ENCODE measurements at places on chromosomes 2 and 18.

- DNase-seq: no peak
These were observed 1957.9 kb downstream of the SUCLG1 start for GRCh38 chr2:82501217-82501616.

GRCh38 chr2:68256093-68256450, 3.7 kb upstream of the PPP3R1 start:
- no peak for DNase-seq

DNA sequence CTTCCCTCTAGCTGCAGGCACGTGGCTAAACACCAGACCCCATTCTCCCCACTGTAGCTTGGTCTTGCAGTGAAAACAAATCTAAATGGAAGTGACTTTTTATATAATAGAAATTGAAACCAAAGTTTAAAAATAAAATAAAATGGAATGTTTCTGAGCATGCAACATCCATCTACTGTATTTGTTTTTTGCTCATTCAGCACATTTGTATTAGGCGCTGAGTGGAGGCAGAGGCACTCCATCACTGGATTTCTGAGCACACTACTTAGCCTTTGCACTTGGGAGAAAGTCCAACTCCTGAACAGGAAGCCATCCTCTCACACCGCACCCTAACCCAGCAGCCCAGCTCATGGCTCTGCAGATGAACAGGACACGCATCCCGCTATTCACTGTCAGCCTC, 37.8 kb upstream of the POU3F3 start:
- no peak for DNase-seq

DNA sequence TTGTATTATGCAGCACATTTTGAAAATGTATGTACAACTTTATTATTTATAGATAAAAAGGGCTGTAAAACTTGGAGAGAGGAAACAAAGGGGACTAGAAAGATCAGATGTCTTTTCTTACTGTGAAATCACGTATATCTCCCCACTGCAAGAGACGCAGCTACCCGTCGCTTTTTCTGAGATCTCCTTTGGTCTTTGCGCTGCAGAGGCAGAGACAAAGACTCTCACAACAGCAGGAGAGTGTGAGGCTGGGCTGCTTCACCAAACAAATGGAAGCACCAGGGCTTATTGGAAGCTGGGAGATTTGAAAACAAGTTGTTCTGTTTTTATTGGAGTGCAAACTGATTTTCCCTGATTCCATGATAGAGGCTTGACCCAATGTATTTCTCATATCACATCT, 129.0 kb upstream of the PARD3B start:
- DNase-seq: no peak

- DNase-seq: no peak
These were observed 9.1 kb downstream of the TNP1 start for GRCh38 chr2:216850665-216851322.

DNA sequence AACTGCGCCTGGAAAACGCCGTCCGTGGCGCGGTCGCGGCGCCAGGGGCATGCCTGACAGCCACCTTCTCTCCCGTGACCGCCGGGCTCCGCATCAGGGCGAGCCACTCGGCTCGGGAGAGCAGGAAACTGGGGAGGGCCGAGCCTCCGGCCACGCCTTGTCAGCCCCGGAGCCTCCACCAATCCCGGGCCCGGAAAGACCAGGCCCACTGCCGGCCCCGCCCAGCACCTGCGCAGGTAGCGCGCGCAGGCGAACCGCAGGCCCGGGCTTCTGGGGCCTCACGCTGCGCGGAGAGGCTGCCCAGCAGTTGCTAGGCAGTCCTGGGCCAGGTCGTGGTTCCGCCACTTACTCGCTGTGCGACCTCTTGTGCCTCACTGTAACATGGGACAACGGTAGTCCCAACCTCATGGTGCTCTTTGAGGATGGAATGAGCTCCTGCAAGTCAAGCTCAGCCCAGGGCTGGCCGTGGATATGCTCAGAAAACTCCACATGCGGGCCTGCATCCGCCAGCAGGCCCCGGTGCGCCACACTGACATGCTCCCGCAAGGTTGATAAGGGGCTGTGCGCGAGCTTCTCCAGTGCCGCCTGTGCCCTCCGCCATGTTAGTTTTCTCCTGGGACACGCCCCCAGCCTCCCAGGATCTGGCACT, 97.1 kb downstream of the INHBB start:
- no peak for DNase-seq

DNA sequence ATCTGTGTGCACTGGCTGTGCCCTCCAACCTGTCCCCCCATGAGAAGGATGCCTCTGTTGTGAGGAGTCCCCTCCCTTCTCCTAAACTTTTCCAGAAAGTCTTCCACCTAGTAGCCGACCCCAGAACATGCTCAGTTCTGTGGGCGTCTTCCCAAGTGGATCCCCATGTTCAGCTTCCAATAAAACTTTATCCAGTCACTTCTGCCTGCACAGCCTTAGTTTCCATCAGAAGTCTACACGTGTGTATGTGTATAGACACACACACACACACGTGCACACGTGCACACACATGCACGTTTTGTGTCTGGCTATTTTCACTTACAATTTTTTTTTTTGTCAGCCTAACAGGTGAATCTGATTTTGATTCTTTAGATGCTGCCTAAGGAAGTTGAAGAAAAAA, 115.1 kb downstream of the RTP5 start:
- DNase-seq: no peak

- peak; percentile 56 for DNase-seq
These were observed 111.4 kb downstream of the FTCDNL1 start for GRCh38 chr2:199739413-199740110.

DNA sequence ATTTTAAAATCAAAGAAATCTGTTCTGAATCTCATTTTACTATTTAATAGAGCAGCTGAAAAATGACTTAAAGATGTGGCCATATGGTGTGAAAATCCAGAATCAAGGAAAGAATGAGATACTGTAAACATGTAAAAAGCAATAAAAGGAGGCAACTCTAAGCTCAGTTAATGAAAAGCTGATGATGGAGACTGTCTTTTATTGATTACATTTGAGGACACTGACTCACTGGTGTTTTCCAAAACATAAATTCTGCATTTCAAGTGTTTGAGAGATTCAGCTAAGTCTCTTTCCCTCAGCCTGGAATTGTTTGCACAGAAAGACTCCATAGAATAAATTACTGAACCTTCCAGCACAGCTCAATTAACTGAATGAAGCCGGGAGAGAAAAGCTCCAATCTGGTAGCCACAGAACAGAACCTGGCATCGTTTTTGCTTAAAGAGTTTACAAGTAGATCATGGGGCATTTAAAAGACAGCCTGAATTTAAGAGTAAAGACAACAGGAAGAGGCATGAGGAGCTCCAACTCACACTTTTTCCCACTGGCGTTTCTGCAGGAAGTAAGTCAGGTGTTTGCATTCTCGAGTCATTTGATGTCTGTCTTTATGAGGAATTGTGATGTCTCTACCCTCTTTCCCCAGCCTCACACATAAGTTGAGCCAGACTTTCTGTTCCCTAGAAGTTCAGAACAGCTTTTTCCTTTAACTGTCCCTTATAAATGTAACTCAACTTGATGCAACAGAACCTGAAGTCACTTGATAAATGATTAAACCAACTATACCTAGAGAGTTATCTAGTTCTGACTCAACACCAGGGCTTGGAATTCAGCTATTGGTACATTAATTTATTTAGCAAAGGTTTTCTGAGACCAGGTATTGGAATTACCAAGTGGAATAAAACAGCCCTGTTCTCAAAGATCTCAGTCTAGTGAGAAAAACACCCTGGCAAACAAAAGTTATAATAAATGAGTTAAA, 53.3 kb downstream of the FTCDNL1 start:
- no peak for DNase-seq

- no peak for DNase-seq
These were observed 1319.3 kb upstream of the CDH2 start for GRCh38 chr18:29496152-29496680.

DNA sequence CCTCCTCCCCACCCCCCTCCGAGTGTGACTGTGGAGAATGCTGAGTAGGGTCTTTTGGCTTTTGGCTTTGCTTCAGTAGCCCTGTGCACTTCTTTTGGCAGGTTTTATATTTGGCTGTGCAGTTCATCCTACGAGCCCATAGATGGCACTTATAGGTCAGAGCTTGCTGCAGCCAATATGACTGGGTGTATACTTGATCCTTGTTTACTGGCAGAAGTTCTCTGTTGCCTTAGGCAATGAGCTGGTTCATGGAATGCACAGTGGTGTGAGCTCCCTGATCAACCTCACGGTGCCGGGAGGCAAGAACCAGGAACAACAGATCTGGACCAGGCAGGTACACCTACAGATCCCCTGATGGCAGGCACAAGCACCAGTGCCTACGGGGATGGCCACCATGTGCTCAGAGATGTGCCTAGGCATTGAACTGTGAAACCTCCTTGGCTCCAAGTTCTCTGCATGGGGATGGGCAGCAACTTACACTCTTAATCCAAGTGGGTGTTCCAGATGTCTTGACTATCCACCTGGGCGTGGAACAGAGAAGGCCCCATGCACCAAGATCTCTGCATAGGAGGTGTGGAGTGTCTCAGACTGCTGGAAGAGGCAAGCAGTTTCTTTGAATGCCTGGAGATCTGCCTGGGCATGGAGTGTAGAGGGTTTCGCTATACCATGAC, 190.4 kb downstream of the KIAA1328 start:
- DNase-seq: no peak

GRCh38 chr18:47120428-47120827, 29.9 kb downstream of the HDHD2 start:
- DNase-seq: no peak

DNA sequence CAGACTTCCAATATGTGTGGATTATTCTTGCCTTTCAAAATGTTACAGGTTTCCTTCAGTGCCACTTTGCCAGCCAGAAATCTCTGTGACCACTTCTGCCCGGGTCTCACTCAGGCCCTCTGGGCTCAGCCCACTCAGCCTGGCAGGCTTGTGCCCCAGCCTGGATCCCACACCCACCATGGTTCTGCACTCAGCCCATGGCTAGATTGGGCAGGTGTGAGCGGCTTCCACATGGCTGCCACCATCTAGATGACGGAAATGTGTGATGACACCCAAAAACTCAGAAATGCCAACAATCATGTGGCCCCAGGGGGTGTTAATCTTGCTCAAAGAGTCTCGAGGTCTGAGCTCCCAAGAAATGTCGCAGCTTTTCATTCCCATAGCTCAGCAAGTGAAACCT, 1097.5 kb upstream of the SLC39A10 start:
- no peak for DNase-seq

DNA sequence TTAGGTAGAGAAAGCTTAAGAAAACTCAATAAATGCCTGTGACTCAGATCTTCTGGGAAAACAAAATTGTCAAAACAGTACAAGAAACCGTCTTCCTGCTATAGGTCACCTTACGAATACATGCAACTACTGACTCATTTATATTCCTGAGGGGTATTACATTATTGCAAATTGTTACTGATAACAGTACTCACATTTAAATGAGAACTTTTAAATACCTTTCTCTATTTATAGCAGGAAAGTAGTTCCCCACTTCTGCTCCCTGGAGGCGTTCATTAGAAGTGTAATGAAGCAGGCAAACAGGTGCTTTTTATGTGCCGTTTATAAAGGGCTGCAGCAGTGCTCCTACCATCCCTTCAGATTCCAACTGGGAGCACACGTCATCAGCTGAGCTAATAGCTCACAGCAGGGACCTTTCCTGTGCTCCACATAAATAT, 65.1 kb upstream of the RPRM start:
- DNase-seq: peak; percentile 65

DNA sequence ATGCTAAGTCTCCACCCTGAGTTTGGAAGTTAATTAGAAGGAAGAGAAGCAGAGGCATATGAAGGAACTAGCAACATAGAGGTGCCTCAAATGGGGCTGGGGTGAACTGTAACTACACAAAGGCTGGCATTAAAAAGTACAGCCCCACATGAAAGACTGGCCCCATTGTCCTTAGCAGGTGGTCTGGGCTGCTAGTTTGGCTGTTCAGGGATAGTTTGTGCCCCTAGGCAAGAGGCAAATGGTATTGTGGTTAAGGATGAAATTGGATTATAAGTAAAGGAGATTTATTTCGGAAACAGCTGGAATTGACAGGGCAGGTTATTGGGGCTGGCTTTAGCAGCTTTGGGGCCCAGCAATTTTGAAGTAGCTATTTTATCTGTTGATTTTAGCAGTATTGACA, 365.7 kb upstream of the TNP1 start:
- no peak for DNase-seq

DNA sequence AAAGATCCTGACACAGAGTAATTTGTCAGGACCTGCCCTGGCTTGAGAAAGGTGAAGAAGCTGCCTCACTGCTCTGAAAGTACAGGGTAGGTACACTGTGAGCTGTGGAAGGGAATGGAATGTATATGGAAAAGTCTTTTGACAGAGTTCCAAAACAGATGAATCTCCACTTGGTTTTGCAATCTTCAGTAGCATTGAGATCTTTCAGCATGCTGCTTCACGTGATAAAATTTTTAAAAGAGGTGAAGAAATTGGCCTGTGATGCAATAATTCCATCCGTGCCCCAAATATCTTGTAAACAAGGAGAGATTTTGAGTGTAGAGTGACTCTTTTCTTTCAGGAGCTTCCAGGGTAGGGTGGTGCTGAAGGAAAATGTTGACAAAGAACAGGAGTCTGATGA, 123.1 kb downstream of the OSR1 start:
- no peak for DNase-seq

DNA sequence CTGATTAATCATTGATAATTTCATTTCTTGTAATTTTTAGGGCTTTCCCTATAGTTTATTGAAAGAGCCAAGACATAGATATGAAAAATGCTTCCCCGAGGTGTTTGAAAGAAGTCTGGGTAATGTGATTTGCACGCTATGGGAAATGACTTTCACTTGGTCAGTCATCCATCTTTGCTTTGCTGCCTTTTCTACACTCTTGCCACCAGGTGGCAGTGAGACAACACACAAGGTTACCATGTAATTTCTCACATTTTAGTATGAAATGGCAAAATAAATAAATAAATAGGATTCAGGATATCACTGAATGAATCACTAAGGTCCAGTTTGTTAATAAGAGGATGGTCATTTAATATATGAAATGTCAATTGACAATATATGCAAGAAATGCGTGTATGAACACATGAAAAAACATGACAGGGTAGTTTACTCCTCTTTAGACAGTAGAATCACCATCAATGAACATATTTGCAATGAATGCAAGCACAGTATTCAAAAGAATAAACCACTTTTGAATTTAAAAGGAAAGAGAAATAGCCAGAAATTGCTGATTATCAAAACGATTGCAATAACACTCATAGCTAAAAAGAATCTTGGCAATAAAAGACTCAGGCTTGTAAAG, 52.2 kb upstream of the KCNH7 start:
- no peak for DNase-seq

DNA sequence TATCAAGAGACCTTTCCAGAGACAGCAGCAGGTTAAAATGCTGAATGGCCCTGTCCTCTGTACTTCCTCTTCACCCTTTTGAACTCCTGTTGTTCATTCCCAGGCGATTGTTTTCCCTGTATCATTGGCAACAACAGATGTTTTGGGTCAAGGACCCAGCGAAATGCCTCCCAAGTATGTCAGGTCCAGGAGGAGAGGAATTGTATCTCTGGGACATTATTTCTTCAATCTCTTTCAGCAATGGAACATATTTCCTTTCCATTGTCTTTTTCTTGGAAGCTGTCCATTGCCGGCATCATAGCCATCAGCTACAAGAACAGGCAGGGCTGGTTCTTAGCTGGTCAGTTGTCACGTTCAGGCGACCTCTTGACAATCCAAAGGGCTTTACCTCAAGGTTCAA, 76.2 kb downstream of the NRP2 start:
- no peak for DNase-seq

- no peak for DNase-seq
These were observed 33.2 kb downstream of the MYO5B start for GRCh38 chr18:50161597-50162205.

Measured in T-helper 2 cell (primary cell).